Stimulated activated CD8-positive, alpha-beta memory T cell treated with anti-CD3 and anti-CD28 coated beads, Interleukin-2, amount 100 ng/mL, for 1 hour (primary cell): ENCODE measurements at places on chromosomes 7 and 10.
A peak's percentile ranks its signal among the peaks of the same experiment; 100 is the strongest.

DNA sequence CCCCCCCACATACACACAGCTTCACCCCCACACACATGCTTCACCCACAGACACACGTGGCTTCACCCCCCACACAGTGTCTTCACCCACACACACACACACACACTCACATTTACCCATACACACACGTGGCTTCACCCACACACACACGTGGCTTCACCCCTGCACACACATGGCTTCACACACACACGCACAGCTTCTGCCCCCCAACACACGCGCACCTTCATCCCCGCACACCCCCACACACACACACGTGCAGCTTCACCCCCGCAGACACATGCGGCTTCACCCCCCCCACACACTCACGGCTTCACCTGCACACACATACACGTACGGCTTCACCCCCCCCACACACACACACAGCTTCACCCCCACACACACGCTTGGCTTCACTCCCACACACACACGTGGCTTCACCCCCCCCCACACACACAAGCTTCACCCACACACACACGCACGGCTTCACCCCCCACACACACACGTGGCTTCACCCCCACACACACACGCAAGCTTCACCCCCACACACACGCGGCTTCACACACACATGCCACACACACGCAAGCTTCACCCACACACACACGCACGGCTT, 82.4 kb downstream of the NKX6-2 start:
- no peak for DNase-seq

DNA sequence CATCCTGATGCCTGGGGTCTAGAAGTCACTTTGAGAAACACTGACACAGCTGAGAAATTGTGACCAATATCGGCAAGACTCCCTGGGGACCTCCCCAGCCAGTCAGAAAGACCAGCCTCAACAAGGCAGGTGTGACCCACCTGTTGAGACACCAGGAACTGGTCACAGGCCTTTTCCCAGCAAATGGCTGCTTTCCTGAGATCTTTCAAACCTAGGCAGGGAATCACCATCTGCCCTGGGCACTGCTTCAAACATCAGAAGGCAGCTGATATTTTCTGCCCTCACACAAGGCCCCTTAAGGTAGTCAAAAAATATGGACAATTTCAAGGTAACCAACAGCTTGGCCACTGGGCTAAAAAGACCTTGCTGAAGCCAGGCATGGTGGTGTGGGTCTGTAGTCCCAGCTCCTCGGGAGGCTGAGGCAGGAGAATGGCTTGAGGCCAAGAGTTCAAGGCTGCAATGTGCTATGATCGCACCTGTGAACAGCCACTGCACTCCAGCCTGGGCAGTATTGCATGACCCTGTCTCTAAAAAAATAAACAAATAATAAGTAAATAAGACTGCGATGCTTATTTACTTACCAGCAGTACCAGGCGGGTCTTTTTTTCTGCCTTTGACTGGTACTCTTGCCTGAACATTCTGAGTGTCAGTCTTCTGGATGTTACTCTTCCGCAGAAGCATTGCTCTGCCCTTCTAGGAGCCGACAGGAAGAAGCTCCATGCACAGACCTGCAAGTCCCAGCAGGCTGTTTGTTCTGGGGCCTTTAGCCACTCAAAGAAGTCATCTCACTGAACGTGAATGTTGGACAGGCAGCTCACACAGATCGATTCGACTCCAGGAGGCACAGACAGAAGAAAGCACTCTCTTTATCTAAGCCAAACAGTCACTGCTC, 59.7 kb downstream of the SORBS1 start:
- DNase-seq, result no peak

GRCh38 chr7:69808391-69808790, 210.1 kb downstream of the AUTS2 start:
- DNase-seq, result no peak

- DNase-seq, result no peak
Measured at GRCh38 chr10:97028126-97028831, 157.5 kb downstream of the SLIT1 start.

GRCh38 chr10:24382979-24383663, 174.2 kb downstream of the KIAA1217 start:
- no peak for DNase-seq

GRCh38 chr10:70884741-70885140, 3.6 kb downstream of the PCBD1 start:
- DNase-seq, result no peak

- no peak for DNase-seq
Measured at GRCh38 chr10:78868861-78869260, 199.9 kb upstream of the ZMIZ1 start.

GRCh38 chr7:77752016-77752415, 46.2 kb downstream of the TMEM60 start:
- DNase-seq, result no peak

DNA sequence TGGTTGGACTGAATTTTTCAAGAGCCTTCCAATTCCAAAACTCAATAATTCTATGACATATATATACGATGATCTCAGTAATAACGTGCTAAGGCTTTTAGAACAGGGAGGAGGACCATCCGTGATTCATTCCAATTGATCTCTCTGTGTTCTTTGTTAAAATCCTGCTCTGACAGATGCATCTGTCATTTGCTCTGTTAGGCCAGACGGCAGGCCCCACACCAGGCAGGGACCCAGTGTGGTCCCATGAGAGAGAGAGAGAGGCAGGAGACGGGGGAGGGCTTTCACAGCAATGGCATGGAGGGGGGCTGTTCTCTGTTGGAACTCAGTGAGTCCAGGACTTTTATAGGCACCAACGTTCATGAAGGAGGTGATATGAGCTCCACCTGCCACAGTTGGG, 160.0 kb upstream of the INSYN2A start:
- DNase-seq, result no peak

DNA sequence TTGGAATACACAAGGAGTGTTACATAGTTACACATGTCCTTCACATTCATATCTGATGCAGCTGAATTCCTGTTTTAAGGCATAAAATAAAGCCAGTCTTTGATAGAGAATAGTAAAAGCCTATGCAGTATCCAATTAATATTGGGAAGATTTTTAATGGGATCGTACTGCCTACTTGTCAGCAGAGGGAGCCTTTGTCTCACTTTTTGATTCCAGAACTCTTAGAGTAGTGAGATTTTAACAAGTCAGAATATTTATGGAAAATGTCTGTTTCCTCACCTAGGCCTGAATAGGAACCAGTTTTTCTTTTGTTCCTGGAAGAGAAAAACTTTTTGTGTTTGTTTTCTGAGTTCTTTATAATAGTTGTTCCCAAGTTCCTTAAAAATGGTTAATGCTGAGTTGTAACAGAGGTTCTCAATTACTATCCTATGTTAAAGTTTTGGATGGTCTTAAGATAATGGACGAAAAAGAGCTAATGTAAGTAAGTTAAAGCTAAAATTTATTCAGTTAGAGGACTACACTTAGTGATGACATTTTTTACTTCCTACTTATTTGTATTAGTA, 114.0 kb downstream of the BBS9 start:
- DNase-seq, result no peak

DNA sequence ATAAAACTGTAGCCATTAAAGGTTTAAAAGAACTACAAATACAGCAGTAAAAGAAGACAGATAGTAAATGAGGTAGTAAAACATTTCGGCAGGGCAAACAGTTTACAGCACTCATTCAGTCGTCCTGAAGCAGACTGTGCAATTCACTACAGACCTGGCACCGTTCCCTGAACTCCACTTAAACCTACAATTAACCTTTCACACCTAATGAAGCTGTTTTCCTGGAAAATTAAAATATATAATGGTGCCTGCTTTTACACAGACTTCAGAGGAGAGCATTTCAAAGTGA, 335.3 kb downstream of the GFRA1 start:
- DNase-seq, result no peak

DNA sequence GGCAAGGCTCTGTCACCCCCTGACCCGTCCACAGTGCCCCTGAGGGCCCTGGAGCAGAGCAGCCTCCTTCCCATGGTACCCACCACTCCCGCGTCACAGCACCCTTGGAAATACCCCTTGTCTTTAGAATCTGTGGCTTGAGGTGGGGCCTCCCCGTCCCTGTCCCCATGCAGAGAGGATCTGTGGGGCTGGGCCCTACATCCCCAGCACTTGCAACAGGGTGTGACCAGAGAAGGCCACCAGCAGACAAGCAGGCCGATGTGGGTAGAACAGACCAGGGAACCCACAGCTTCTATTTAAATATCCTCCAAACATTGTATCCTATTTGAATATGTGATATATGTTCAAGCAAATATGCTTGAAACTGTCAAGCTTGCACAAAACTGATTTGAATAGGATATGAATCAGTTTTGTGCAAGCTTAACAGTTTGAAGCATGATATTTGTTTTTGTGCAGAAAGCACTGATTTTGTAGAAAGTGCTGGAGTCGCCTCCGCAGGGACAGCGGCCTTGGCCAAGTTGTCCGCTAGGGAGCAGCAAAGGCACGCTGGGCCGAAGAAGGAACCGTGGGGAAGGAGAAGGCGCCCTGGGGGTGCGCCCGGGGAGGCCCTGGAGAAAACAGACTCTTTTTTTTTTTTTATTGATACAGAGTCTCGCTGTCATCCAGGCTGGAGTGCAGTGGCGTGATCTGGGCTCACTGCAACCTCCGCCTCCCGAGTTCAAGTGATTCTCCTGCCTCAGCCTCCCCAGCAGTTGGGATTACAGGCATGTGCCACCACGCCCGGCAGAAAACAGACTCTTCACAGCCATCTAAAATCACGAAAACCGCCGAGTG, 2.2 kb downstream of the CFAP46 start:
- DNase-seq, result no peak

DNA sequence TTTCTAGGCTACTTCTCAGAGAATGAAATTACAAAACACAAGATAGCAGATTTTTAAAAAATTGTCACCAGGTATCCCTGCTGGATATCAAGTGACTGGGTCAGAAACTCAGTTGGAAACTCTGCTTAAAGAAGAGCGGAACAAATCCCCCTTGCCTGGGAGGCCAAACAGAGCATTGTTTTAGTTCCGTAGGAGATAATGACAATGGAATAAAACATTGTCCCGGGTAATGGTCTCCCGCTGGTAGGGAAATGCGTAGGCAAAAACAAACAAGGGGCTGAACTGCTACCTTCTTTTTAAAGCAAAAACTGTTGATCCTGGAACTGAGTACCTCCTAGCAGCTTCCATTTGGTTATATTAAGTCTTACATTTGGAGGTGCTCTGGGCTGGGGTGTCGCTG, 21.3 kb upstream of the VAX1 start:
- no peak for DNase-seq

DNA sequence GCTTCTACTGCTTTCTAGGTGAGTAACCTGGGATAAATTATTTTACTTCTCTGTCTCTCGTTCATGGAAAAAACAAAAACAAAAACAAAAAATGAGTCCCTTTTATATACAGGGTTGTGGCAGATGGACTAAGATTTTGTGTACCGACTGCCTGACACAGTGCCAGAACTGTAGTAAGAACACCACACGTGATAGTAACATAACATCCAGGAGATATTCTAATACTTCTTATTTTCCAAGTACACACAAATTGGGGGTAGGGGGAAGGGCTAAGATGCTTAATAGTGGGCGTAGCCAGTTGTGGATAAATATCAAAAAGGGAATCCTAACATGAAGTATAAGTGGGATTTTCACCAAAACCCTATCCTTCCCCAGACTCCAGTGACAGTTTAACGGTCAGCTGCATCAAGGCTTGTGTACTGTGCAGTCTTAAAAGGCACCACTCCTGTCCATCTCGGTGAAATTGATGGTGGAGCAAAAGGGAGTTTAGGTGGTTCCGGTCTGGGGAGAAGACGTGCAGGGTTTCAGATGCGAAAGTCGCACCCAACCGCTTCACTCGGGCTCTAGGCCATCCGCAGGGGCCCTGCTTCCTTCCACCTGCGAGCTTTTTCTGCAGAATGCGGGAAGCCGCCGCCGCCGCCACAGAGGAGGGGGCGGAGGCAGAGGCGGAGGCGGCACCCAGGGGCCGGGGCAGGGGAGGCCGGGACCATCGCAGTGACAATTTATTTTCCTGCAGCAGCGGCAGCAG, at the start of gene STAMBPL1:
Gene STAMBPL1 (plus strand): TSS at position 712 of the 748 bp plus-strand sequence. CDS start 21,464 bp downstream, outside the sequence.
- DNase-seq, result peak; percentile 43

- no peak for DNase-seq
Measured at GRCh38 chr7:80259-81067, 111.9 kb upstream of the FAM20C start.

- DNase-seq, result no peak
Measured at GRCh38 chr10:103487410-103487708, 6.1 kb upstream of the NEURL1 start.

GRCh38 chr7:44980393-44981034, 1.7 kb upstream of the MYO1G start:
- no peak for DNase-seq

DNA sequence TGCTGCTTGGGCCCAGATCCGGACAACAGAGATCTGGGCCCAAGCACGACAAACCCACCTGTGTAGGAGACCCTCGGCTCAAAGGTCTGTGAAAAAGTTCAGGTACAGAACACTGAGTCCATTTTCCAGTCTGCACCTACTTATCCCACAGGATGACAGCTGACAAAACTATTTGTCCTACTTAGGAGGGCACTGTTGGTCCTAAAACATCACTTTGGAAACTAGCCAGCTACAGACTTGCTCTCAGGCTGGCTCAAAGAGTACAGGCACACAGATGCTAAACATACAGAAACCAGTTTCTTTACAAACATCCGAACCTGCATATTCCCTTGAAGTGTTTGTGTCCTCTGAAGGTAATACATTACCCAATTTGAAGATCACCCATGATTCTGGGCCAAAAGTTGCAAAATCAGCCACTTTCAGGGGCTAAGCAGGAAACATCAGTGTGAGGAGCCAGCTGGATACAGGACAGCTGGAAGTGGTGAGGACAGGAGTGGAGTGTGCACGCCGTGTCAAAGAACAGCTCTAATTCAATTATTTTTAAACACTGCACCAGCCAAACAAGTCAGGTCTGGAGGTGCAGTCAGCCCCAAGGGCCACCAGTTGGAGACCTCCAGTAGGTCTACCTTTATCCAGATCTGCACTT, 88.5 kb downstream of the NOC3L start:
- no peak for DNase-seq

DNA sequence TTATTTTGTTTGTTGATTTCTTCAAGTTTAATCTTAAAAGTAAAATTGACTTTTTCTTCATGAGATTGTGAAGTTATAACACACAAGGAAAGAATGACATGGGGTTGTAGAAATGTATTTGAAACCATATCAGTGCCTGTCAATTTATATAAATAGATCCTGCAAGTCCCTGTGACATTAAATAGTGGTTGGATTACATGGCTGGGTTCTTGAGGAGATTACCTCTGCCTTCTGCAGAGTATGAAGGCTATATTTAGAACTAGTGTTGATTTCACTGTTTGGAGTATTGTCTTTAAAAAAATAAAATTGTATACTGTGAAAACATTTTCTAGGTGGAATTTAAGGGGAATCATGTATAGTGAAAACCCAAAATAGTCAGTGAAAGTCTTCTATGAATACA, 385.8 kb upstream of the SMIM30 start:
- DNase-seq, result no peak

GRCh38 chr10:124957404-124957947, 15.6 kb downstream of the ZRANB1 start:
- DNase-seq, result no peak

- DNase-seq, result no peak
Measured at GRCh38 chr10:3623746-3624145, 161.3 kb downstream of the KLF6 start.

- no peak for DNase-seq
Measured at GRCh38 chr10:94355841-94356240, 6.9 kb downstream of the NOC3L start.
